PC-3 (cell line): ENCODE measurements at places on chromosomes 11 and 22. TPM values are rescaled to one million over a fixed set of nuclear protein-coding genes. Genes with fewer than 3 reads are reported as not detected.

- no peak for DNase-seq
Observed at GRCh38 chr22:49136041-49136815, 691.4 kb downstream of the BRD1 start.

- DNase-seq = no peak
Observed at GRCh38 chr22:37632174-37633088, 7.0 kb upstream of the SH3BP1 start.

- peak; percentile 18 for DNase-seq
Observed at GRCh38 chr22:20203552-20204201, 52.8 kb upstream of the CCDC188 start.

- DNase-seq = peak; percentile 44
Observed at GRCh38 chr11:108592591-108593213, 866 bp downstream of the EXPH5 start.

DNA sequence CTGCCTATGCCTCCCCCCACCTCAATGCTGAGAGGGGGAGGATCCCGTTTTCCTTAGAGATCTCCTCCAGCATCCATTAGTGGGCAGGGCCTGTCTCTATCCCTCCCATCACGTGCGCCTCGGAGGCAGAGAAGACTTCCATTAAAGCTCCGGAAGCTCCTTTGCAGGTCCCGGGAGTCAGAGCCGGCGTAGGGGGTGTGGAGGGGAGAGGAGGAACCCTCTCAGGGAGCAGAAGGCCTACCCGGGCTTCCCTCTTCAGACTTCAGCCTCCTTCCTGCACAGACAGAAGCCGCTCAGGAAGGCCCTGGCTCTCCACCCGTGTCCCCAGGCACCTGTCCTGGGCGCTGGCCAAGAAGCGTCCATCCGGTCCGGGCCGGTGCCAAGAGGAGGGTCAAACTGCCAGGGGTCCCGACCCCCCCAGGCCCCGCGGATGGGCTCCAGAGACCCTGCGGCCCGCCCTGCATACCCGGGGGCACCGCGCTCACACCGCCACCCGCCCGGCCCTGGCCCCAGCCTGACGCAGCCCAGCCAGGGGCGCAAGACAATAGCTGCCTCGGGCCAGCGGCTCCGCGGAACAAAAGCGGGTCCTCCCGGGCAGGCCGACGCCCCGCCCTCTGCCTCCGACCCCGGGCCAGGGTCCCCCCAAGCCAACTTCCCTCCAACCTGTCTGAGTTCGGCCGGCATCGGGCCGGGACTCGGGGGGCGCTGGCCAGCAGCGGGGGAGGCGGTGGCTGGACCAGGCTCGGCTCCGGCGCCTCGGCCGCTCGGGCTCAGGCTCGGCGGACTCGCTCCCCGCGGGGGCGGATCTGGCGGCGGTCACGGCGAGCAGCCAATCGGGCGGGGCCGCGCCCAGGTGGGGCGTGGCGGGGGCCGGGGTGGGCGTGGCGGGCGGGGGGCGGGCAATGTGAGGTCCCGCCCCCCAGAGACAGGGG lies 29.9 kb downstream of the ARVCF start:
- peak; percentile 66 for DNase-seq

DNA sequence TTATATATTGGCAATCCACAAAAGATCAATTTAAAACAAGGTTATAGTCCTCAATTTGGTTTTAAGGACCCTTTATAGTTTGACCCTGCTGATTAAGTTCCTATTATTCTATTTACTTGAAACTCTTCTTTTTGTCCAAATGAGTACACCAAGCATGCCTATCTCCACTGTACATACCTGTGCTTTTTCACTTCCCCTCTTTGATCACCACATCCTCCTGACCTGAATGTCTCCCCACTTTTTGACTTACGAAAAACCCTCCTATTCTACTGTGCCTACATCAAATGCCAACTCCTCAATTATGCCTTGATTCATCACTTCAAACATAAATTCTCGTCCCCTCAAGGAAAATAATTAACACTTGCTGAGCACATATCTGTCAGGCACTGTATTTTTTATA lies 113.5 kb downstream of the SOX6 start:
- DNase-seq = no peak

DNA sequence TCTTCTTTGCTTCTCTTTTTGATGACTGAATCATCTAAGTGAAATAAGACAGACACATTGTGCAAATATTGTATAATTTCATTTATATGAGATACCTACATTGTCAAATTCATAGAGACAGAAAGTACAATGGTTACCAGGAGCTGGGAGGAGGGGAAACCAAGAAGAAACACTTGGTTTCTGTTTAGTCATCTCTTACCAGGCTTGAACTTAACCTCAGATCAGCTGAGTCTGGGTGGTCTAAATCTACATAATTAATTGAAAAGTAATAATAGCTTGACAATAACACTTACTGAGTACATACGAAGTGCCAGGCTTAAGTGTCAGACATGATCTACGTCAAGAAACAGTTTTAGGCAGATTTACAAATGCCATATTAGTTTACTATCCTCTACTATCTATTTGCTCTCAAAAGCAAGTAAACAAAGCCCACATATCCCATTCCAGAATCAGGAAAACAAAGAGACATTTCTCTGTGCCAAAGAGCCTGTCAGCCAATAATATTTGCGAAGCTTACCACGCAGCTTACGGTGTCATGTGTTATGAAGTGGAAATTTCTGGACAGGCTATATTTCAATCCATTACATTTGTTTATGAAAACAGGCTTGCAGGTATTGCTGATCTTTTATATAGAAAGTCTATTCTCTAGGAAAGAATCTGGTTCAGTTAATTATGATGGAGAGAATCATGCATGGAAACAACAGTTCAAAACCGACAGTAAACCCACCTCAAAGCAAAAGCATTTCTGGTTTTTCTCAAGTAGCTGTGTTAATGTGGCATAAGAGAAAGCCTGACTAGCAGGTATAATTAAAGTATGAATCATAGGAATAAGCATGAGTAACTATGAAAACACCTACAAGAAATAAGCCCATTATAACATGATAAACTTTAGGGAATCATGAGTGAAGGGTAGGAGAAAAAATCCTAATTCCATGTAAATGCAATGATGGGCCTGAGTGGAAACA lies 2.7 kb upstream of the ARHGAP42 start:
- peak; percentile 78 for DNase-seq

DNA sequence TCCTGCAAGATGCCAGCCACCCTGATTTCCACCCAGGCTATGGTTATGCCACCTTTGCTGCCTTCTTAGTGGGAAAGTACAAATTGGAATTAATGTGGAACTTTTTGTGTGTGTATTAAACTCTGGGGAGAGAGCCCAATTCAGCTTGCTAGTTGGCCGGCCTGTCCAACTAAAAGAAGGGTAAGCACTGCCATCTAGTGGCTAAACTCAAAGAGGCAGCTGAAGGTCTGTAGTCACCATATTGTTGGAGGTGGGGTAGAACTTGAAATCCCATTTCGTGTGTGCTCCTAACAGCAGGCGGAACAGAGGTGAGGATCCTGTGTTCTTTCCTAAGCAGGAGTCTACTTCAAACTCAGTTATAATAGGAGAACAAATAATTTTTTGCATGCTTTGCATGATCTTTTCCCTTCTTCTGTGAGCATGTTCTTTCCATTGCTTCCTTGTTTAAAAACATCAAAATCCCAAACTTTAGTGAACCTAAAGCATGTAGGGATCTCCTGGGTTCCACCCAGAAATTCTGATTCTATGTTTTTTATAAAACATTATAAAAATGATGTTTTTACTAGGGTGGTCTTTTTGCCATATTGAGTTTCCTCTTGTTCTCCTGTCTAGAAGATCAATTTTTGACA lies 138.8 kb upstream of the SORL1-AS1 start:
- DNase-seq = peak; percentile 95

DNA sequence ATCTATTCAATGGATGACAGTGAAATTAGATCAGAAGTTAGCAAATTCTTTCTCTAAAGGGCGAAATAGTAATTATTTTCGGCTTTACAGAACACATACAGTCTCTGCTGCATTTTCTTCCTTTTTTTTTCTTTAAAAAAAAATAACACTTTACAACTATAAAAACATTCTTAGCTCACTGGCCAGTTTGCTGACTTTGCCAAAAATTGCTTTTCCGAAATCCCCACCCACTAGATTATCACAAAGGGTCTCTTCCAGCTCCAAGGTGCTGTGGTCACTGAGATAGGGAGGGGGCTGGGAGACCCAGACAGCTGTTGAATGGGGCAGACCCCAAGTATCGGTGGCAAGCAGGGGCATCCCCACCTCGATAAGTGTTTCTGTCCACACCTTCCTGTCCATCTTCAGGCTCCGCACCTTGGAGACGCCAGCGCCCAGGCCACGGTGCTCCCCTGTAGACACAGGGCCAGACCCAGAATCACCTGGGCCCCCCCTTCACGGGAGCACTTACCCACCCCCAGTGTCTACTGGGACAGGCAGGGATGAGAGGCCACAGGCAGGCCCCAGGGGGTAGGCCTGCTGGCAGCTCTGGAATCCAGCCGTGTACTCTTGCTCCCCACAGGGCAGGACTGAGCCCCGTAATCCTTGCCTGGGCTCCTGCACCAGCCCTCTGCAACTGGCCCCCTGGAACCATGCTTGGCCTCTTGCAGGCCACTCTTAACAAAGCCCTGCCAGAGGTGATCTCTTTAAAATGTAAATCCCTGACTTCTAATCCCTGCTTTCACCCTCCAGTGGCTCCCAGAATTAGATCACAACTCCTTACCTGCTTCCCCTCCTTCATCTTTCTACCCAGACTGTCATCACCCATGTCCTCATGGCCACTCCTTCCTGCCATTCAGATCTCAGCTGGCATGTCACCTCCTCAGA lies 31.5 kb upstream of the PDE2A start:
- DNase-seq = no peak

DNA sequence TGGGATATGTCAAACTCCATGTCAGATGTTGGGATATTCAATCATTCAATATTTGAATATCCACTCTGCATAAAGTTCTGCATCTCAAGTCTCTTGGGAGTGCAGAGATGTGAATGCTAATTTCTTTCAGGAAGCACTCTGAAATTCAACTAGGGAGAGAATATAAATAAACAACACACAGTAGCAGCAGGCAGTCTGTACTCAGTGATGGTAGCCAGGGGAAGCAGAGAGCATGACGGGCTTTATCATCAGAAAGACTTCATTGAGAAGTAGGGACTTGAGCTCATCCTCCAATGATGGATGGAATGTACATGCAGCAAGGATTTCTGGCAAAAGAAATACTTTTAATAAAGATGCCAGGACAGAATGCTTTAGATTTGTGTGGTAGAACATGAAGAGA lies 9.8 kb upstream of the TEAD1 start:
- no peak for DNase-seq

DNA sequence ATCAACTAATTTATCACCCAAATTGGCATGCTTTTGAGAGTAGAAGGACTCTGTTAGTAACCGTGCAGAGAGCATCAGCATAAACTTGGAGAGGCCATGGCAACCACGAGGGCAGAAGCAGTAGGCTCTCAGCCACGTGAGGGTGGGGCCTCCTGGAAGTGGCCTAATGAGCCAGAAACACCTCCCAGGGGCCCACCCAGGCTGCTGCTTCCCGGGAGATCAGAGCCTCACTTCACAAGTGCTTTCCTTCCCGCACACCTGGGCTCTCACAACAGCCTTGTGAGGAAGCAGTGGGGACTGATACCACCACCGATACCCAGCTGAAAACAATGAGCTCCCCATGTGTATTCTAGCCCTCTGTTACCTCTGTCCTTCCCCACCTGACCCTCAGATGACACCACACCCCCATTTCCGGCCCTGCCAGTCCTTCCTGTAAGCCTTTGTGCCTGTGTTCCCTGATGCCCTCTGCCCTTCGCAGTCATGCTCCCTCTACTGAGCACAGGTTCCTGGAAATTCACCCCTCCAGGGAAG lies 17.0 kb downstream of the TRIM29 start:
- DNase-seq = no peak

- DNase-seq = no peak
Observed at GRCh38 chr11:115180272-115180671, 323.9 kb downstream of the CADM1 start.

GRCh38 chr11:133951327-133952198 lies 5.2 kb downstream of the IGSF9B start:
- peak; percentile 25 for DNase-seq

DNA sequence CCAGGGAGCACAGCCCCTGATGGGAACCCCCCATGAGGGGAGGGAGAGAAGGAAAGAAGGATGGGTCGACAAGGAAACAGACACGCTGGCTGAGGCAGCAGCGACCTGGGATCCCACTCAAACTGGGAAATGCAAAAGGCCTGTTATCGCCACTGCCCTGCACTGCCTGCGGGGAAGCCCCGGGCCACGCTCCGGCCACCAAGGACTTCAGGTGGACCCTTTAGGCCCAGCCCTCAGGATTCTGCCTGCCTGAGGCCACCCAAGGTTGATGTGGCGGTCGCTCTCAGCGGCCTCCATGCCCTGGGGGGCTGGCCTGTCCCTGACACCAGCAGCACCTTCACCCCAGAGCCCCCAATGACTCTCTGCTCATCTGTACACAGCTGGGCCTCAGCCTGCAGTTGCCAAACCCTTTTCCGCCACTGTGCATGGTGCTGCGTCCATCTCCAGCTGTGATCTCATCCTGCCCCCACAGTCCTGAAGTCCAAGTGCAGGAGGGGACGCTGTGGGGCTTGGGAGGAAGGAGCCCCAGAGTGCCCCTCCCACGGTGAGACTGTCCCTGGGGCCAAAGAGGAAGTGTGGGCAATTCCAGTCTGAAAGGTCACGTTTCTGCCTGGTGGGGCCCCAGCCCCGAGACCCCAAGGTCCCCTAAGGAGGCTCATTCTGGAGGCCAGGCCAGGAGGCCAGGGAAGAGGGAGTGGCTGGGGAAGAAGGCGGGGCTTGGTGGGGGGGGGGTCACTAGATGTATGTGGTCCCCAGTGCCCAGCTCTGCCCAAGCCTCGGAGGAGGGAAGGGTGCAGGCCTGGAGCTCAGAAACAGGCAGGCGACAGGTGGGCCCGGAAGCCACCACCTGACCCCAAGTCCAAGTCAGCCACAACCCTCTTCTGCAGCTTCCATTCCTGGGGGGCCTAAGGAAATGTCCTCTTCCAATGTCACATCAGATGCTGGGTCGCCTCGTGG lies 31.6 kb downstream of the OSBPL5 start:
- DNase-seq = no peak

DNA sequence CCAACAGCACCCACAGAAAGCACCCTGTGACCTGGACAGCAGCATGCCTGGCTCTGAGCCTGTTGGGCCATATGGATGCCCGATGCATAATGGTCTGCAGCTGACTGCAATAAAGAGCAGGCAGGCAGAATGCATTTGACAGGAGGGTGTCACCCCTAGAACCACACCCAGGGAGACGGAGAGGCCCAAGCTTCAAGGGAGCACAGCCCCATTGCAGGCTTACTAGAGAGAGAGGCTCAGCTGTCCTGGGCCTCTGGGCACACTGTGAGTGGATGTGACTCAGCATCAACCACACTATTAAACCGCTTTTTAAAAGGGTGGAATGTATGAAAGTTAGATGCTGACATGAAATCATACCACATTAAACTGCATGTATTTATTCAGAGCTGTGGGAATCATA lies 365.3 kb downstream of the CTTN start:
- DNase-seq = peak; percentile 87

GALNT18 gene
- 34.5 and 41.1 TPM in 2 replicates for total RNA-seq

CST6 gene
- total RNA-seq = 74.5 and 84.2 TPM in 2 replicates

CD6 gene
- total RNA-seq = not detected in 2 replicates

PRR33 gene
- not detected in 2 replicates for total RNA-seq

PDGFD gene
- total RNA-seq = 3.7 and 5.0 TPM in 2 replicates
